ENCODE measurements at places on chromosomes 7 and 10.

DNA sequence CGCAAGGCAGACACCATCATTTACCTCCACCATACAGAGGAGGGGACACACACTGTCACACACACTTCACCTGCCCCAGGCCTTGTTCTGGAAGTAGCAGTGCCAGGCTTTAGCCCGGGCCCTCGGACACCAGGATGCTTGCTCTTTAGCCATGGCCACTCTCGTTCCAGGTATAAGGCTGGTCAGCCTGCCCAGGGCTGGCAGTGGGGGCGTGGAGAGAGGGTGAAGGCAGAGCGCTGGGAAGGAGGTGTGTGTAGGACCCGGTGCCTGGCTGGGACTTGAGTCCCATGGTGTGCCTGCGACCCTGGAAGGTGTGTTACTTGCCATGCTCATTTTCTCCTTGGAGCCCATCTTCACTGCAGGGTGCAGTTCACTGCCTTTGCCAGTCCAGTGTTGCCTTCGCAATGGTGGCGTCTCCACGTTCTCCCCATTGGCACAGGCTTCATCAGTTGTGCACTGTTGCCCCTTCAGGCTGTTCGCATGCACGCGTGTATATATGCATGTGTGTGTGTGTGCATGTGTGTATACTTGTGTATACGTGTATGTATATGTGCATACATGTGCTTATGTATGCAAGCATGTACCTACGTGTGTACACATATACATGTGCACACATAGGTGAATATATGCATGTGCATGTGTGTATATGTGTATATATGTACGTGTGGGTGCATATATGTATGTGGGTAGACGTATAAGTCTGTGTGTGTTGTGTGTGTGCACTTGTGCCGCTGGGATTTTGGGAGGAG, 153.4 kb downstream of the CAMK1D start:
- DNase-seq, result no peak

- no peak for DNase-seq
Observed at GRCh38 chr10:28200775-28201174, 102.1 kb downstream of the MPP7 start.

- no peak for DNase-seq
Observed at GRCh38 chr7:153258686-153259085, 499.1 kb downstream of the ACTR3B start.

DNA sequence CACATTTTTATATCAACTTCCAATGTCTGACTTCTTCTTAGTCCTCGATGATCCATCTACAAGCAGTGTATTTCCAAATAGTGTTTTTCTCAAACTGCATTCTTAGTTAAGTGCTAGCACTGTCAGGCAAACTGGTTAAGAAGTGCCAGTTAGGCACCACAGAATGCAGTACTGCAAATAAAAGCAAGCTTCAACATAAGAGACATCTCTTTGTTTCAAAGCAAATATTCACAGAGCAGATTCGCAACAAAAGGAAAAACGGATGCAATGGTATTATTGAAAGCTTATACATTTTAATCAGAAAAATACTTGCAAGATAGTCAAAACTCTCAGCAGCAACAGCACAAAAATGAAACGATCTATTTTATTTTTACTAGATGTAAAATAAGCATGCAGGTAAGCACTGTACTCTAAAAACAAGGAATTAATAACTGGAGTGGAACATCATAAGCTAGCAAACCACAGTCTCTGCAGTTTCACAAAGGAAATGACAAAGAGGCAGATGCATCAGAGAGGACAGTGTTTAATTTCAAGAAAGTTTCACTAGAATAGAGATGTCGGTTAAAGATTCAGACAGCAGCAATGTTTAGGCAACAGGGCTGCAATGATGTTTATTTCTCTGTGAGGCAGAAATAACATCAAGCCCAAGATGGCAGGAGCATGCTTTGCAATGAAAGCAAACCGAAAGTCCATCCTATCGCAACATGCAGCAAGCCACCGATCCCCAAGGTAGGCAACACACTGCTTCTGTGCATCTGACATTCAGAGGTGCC, 82.0 kb downstream of the FGFR2 start:
- DNase-seq, result no peak

- no peak for DNase-seq
Observed at GRCh38 chr7:116087291-116087690, 56.7 kb upstream of the TFEC start.

- no peak for DNase-seq
Observed at GRCh38 chr10:97913614-97914013, 64.0 kb downstream of the GOLGA7B start.

DNA sequence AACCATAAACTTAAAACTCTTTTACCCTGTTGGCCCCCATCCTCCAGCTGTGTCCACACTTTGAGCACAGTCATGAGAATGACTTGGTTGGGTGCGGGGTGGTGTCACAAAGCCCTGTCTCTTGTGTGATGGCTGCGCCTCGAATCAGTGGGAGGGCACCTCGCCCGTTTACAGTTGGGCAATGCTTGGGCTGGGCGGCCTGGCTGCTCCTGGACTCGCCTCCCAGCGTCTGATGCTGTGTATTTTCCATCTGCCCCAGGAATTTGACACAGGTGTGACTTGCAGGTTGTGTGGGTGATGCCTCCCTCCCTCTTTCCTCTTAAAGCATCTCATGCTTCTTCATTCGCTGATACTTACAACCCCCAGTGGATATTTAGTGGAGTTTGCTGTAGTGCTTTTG, 33.7 kb downstream of the CHST12 start:
- DNase-seq, result no peak

GRCh38 chr7:135246191-135246825, 12.7 kb downstream of the STRA8 start:
- DNase-seq, result no peak

DNA sequence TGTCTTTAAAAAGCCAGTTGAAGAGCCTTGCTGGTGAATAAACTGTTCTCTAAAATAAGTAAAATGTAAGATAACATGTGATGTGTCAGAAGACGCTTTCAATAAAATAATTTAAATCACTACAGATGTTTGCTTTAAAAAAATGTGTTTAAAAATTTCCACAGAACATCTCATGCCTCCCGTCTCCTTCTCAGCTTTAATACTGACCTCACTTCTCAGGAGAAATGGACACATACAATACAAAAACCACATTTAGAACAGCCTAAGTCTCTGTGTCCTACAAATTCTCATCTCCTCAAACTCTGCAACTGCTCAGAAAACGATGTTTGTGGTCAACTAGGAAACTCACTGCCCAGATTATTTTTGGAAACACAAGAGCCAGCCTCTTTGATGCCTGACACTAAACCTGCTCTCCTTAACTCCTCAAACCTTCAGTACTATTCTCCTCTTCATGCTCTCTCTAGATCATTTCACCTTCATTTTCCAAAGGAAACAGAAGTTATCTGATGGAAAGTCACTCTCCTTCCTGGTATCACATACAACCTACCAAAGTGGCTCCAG, 120.3 kb downstream of the ZNF438 start:
- DNase-seq, result no peak

- DNase-seq, result no peak
Observed at GRCh38 chr10:10782603-10783002, 235.1 kb upstream of the CELF2 start.

DNA sequence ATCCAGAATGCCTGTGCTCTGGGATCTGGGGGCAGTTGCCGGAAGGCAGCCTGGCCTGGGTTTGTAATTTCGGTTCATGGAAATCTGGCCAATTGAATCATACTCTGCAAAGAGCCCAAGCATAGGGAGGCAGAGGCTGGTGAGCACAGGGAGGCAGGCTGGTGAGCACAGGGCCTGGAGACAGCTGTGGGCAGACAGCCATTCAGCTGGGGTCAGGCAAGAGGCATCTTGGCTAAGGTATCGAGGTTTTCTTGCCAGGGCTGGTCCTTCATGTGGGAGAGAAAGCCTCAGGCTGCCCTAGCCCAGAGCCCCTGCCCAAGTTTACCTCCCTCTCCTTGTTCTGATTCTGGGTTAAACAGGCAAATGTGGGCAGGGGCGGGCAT, 63.7 kb upstream of the BAIAP2L1 start:
- no peak for DNase-seq

- no peak for DNase-seq
Observed at GRCh38 chr10:131427281-131427680, 115.8 kb upstream of the TCERG1L start.

GRCh38 chr7:142066536-142066935, 45.0 kb upstream of the MGAM2 start:
- DNase-seq, result no peak

- DNase-seq, result no peak
Observed at GRCh38 chr10:60652628-60653027, 125.7 kb upstream of the CDK1 start.

DNA sequence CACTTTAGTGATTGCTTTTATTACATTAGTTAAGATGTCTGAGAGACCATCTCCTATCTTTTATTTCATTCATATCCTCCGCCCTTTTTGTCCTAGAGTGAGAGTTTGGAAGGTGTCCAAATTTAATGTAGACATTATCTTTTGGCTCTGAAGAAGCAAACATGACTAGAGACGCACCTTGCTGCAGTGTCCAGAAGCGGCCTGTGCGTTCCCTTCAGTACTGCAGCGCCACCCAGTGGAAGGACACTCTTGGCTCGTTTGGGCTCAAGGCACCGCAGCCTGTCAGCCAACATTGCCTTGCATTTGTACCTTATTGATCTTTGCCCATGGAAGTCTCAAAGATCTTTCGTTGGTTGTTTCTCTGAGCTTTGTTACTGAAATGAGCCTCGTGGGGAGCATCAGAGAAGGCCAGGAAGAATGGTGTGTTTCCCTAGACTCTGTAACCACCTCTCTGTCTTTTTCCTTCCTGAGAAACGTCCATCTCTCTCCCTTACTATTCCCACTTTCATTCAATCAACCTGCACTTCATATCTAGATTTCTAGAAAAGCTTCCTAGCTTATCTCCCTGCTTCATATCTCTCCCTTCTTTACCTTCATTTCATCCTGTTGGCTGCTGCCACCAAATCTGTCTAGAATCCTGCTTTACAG, 10.4 kb upstream of the CLCN1 start:
- peak; percentile 9 for DNase-seq

DNA sequence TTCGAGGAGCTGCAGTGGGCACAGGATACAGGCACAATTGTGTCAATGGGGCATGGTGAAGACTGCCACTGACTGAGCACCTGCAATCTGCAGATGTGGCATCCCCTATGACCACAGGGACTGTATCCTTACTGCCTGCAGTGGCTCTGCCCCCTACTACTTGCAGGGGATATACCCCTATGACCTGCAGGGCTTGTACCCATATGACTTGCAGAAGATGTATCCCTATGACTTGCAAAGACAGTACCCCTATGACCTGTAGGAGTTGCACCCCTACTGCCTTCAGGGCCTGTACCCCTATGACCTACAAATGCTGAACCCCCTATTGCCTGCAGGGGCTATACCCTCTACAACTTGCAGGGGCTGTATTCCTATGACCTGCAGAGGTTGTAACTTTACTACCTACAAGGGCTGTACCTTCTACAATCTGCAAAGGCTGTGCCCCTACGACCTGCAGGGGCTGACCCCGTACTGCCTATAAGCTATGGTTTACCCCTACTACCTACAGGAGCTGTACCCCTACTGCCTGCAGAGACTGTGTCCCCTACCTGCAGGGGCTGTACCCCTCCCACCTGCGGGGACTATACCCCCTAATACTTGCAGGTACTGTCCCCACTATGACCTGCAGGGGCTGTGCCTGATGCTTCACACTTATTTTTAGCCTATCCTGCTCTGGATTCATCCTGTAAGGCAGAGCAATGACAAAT, 65.9 kb upstream of the ADAM12 start:
- no peak for DNase-seq

DNA sequence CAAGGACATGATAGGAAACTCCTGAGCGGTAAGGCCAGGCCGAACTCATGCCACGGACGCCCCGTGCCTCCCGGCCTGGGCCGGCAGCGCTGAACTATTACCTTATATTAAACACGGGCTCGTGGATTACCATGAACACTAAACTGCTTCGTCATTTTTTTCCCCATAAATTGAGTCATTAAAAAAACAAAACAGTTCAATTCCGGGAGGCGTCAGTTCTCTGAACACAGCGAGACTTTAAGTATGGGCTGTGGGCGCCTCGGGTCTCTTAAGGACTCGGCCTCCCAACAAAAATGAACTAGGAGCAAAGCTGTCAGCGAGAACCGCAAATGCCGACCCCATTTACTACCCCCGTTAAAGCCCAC, 519 bp downstream of the PITRM1 start:
- no peak for DNase-seq

- DNase-seq, result no peak
Observed at GRCh38 chr7:77450613-77451012, 34.5 kb upstream of the GSAP start.

DNA sequence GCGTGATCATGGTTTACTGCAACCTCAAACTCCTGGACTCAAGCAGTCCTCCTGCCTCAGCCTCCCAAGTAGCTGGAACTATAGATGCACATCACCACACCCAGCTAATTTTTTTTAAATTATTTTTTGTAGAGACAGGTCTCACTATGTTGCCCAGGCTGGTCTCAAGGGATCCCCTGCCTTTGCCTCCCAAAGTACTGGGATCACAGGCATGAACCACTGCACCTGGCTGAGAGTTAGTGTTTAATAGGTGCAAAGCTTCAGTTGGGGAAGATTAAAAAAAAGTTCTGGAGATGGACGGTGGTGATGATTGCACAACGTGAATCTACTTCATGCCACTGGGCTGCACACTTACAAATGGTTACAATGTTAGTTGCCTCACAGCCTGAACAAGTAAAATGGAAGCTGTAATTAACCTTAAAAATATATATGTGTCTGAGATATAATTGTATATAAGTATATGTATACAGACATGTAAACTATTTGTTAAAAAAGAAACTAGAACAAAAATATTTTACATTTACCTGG, 106.4 kb upstream of the ZNF438 start:
- DNase-seq, result no peak

- no peak for DNase-seq
Observed at GRCh38 chr10:102702742-102703141, 11.5 kb downstream of the ARL3 start.

DNA sequence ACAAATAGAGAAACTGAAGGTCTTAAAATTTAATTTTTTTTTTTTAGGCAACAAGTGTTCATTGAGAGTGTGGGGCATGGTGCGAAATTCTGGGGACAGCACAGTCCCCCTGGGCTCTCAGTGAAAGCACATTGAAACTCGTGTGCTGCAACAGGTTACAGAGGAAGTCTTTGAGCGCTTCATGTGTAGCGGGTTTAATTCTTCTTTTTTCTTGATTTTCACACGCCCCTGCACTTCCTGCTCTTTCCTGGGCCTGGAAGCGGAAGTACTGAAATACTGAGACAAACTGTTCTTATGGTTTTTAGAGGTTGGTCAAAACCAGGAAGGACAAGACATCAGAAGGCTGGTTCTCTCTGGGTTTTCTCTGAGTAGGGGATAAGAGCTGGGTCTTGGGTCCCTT, 203.5 kb downstream of the PTEN start:
- no peak for DNase-seq

GRCh38 chr10:17092986-17093803, 36.4 kb downstream of the CUBN start:
- DNase-seq, result no peak

- DNase-seq, result no peak
Observed at GRCh38 chr7:88276605-88277153, 30.0 kb downstream of the STEAP4 start.

GRCh38 chr10:87722716-87723115, 63.0 kb downstream of the PAPSS2 start:
- no peak for DNase-seq

DNA sequence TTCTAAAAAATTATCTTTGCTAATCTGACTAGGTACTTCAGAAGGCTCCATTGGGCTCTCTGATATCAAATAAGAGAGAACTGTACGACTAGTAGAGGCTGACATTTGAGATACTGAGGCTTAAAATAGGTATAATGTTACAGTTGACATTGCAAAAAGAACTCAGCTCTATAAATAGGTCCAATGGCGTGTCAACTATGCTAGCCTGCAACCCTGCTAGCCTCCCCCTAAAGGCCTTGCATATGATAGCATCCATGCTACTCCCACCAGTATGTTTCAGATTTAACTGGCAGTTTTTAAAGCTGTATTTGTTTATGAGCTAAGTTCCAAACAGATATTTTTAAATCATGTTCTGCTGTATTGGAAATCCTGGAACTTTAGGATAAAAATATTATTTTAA, at the start of gene PPP1R3A:
Gene PPP1R3A (minus strand): TSS at position 64 of the 400 bp plus-strand sequence. CDS start 13 bp downstream, at position 51.
- DNase-seq, result no peak
